Bronchial epithelial cell (primary cell): ENCODE measurements at places on chromosomes 7 and 10. TPM values are rescaled to one million over a fixed set of nuclear protein-coding genes. Genes with fewer than 3 reads are reported as not detected.

Gene SFTPA2
- not detected in 2 replicates for total RNA-seq

Gene PRKAR2B
- 0.26 TPM in 1 of 2 replicates, not detected in the other for total RNA-seq

Gene RASA4B
- total RNA-seq, result 0.79 and 1.2 TPM in 2 replicates

Gene MYH16
- total RNA-seq, result 0.26 and 0.53 TPM in 2 replicates

Gene CALHM3
- total RNA-seq, result not detected in 2 replicates

Gene SORCS1
- total RNA-seq, result not detected in 2 replicates

Gene GNGT1
- not detected in 2 replicates for total RNA-seq

Gene MYL7
- total RNA-seq, result not detected in 2 replicates

Gene RET
- 0.26 and 0.53 TPM in 2 replicates for total RNA-seq

Gene MCM10
- total RNA-seq, result under 0.01 and 0.38 TPM in 2 replicates

Gene FZD8
- 5.2 and 6.8 TPM in 2 replicates for total RNA-seq

Gene OR2A7
- 0.53 and 1.7 TPM in 2 replicates for total RNA-seq

Gene KAZALD1
- total RNA-seq, result 1.6 and 4.0 TPM in 2 replicates

Gene ASB10
- not detected in 2 replicates for total RNA-seq

Gene NODAL
- total RNA-seq, result under 0.01 TPM in 1 of 2 replicates, not detected in the other

Gene FBXL13
- 0.13 and 0.26 TPM in 2 replicates for total RNA-seq

Gene CRHR2
- total RNA-seq, result not detected in 2 replicates

Gene C10orf62
- under 0.01 TPM in 1 of 2 replicates, not detected in the other for total RNA-seq

Gene TMEM270
- not detected in 2 replicates for total RNA-seq

Gene ADAM12
- total RNA-seq, result under 0.01 and 1.8 TPM in 2 replicates

Gene FLNC
- 0.64 and 1.8 TPM in 2 replicates for total RNA-seq

Gene TLX1
- total RNA-seq, result not detected in 2 replicates

Gene AKR1C8
- 0.26 TPM in 1 of 2 replicates, not detected in the other for total RNA-seq

Gene NUTM2A
- 0.26 and 1.2 TPM in 2 replicates for total RNA-seq

Gene LDB3
- under 0.01 TPM in 1 of 2 replicates, not detected in the other for total RNA-seq

Gene CH25H
- total RNA-seq, result not detected in 2 replicates

Gene CCDC172
- total RNA-seq, result not detected in 2 replicates
